ENCODE measurements at places on chromosomes 1 and 21.

DNA sequence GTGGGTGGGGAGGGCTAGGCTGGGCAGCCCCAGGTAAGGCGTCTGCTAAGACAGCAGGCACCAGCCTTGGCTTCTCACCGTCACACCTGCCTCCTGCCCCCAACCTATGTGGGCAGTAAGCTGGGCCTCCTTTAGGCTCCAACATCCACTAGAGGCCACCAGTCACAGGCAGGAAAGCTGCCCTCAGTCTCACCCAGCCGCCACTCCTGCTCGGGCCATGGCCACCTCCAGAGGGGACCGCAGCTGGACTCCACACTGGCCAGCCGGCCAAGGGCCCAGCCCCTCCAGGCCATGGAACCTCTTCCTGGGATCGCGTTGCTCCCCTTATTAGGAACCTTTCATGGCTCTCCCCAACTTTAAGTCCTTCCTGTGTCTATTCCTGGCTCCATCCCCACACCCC lies 74.5 kb downstream of the MRPL37 start:
- no peak for DNase-seq

DNA sequence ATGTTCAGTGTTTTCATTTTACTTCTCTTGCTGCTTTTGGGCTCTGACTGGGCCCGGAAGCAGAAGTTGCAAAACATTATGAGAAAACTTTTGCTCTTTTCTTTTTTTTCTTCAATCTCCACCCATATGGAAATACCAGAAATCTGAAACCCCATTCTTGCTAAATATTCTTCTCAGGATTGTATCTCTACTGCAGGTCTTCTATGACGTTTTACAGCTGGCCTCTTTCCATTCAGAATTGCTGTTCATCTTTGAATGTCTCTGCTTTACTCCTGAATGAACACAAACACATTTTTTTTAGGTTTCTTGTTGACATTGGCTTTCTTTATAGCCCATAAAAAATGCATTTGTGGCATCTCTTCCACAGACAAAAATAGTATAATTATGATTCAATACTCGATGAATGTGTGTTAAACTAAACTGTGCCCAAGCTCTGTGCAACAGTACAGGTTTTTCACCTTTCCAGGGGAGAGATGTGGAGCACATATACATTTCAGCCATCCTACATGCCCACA lies 18.8 kb downstream of the PTPRC start:
- peak; percentile 98 for DNase-seq

- no peak for DNase-seq
These were observed 30.1 kb downstream of the ITPKB start for GRCh38 chr1:226708967-226709396.

DNA sequence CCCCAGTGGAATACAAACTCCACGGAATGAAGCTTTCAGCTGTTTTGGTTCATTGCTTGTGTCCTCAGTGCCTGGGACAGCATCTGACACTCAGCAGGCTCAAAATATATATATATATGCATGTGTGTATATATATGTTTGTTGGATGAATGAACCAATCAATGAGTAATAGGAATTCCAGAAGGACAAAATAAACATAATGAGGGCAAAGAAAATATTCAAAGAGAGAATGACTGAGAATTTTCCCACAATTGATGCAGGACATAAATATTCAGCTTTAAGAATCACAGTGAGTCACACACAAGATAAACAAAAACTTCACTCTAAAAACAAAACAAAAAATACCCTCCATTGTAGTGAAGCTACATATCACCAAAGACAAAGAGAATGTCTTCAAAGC lies 64.0 kb downstream of the CHD5 start:
- DNase-seq: no peak

DNA sequence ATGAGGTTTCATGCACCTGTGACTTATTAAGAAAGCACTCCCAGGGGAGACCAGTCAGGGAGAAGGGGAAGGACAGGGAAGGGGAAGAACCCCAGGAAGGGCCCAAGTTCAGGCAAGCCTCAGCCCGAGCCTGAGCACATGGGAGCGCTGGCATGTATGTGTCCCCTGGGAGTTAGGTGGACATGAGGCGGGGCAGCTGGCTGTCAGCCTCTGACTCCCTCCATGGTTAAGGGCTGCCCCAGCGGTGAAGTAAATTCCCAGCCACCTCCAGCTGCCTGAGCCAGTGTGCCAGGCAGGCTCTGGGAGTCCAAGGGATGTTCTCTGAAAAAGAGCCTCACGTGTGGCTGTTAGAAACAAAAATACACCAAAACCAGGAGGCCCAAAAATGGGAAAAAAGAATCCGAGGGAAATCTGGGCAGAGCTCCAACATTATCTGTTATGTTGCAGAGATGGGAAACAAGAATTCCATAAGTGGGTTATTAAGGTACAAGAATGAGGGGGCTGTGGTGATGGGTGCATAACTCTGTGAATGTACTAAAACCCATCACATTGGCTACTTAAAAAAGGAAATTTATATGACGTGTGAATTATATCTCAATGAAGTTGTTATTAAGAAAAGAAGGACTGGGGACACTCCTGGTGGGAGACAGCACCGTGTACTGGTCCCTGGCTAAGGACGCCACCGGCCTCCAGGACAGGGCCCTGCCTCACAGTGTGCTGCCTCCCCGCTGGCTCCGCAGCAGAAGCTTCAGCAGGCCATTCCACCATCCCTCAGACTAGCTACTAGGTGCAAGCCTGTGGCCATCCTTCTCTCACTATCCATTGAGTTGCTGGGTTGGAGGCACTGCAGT lies 18.7 kb downstream of the DMRTB1 start:
- no peak for DNase-seq

DNA sequence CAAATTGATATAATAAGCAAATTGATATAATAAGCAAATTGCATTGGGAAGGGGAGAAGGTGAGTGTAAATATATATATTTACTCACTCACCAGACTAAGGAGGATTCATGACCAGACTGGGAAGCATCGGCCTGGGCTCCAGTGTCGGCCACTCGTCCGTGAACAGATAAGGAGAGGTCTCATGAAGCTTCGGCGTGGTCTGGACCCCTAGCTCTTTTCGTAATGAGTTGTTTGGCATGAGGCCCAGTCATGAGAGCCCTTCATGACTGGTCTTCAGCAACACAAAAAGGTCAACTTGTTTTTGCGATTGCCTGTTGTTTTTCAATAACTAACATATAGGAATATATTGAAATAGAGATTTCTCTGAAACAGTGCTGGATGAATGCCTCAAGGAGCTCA lies 222.9 kb upstream of the KCNK2 start:
- no peak for DNase-seq

DNA sequence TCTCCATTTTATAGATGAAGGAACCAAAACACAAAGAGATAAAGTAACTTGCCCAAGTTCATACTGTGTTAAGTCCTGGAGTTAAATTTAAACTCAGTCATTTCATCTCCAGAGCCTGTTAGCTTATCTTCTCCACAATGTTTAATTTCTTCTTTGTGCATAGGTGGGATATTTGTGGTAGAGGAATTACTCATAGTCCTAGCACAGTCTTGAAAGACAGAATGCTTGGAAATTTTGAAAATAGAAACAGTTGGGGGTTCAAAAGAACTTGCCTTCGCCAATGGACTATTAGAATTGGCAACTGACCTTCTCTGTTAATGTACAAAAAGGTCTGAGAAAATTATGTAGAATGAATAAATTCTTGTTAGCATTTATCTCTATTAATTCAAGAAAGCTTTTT lies 832.0 kb upstream of the PRMT6 start:
- DNase-seq: no peak

- DNase-seq: no peak
These were observed 50.2 kb downstream of the UBE4B start for GRCh38 chr1:10082785-10083479.

- DNase-seq: no peak
These were observed 730.9 kb upstream of the ADGRL2 start for GRCh38 chr1:81069856-81070255.

DNA sequence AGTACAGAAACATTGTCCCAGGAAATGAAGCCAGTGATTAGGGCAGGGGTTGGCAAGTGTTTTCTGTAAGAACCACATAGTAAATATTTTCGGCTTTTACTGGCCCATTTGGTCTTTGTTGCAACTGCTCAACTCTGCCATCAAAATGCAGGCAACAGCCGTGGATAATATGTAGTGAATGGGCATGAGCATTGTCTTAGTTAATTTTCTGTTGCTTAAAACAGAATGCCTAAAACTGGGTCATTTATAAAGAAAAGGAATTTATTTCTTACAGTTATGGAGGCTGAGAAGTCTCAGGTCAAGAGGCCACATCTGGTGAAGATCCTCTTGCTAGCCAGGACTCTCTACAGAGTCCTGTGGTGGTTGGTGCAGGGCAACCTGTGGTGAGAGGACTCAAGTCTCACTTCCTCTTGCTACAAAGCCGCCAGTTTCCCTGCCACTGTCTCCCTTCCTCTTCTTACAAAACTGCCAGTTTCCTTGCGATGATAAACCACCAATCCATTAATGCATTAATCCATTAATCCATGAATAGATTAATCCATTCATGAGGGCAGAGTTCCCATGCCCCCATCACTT lies 166.4 kb downstream of the PSMG1 start:
- peak; percentile 19 for DNase-seq

DNA sequence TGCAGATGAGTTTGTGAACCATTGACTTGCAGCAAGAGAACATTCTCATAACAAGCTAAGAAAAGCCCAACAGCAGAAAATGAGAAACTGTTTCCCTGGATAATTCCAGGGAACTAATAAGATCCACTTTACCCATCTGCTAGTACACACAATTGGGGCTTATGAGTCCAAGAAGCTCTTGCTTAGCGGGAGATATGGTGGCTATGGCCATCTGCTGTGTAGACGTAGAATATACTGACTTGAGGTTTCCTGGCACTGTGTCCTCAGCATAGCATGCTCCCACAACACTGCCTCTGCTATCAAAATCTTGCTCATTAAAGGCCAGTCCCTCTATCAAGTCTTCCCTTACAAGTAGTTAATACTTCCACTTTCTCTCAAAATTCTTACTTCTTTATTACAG lies 6.8 kb upstream of the RXRG start:
- no peak for DNase-seq

DNA sequence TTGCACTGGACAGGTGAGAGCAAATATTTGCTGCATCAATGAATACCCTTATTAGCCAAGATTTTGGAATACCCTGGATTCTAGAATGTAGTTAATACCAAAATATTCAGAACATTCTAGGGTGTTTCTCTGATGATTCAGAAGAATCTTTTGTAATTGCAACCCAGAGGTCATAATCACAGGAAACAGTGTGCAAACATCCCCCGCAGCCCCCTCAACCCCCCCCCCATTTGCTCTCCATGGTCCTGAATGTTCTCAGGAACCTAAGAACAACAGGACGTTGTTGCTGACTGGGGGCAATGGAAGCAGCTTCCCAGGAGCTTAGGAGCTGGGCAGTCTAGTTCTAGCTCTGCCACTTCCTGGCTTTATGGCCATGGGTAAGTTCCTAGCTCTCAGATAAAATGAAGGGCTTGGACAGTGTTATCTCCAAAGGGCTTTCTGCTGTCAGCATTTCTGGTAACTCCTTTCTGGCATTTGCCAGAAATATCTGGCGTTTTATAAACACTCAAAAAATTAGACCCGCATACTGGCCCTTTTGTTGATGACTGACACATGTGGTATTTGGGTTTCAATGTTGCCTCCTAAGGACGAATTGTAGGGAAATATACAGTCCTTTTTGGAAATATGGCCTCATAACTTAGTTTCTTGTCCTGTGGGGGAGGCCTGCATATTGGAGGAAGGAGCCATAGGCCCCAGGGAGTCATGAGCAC lies 178.6 kb downstream of the RRAGC start:
- DNase-seq: no peak

GRCh38 chr1:67459068-67459467 lies 28.9 kb upstream of the SERBP1 start:
- no peak for DNase-seq

DNA sequence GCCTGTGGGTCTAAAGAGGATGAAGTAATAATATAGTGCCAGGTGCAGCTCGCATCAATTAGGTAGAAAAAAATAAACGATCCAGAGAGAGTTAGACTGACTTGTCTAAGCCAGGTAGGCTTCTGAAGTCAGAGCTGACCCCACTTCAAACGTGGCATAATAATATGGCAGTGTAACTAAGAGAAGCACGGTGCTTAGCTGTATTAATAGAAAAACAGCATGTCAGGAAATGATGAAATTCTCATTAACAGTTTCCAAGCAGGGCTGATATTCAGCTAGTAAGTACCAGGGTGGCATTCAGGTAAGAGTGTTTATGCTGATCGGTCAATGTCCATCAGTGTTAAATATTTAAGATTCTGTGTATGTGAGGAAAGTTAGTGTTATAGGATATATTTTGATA lies 145.8 kb upstream of the SAMSN1 start:
- no peak for DNase-seq

GRCh38 chr1:43831851-43832250 lies 101.8 kb upstream of the ARTN start:
- no peak for DNase-seq

DNA sequence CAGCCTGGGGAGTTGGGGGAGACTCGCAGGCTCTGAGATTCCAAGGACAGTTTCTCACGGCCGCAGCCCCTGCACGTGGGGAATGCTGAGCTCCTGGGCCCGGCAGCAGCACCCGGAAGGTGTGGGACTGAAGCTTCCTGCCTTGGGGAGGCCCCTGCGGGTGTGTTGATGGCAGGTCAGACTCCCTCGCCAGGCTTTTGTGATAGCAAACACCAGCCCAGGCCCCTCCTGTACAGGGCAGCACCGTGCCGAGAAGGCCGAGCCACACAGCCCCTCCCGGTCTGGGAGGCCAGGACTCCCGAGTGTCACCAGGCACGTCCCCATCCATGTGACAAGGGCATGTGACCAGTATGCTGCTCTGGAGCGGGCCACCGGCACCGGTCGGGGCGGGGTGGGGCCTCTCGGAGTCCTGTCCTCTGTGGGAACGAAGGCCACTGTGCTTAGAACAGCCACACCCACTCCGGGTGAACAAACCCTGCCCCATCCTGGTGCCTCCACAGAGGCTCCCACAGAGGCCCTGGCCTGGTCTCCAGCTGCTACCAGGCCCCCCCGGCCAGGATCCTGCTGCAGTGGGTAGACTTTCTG lies 31.1 kb upstream of the ARHGEF16 start:
- DNase-seq: no peak

GRCh38 chr1:198107091-198107501 lies 49.7 kb upstream of the NEK7 start:
- DNase-seq: no peak

GRCh38 chr1:110190282-110190929 lies 19.7 kb upstream of the KCNC4 start:
- DNase-seq: no peak

GRCh38 chr1:205774198-205775014 lies 876 bp downstream of the RAB29 start:
- no peak for DNase-seq

DNA sequence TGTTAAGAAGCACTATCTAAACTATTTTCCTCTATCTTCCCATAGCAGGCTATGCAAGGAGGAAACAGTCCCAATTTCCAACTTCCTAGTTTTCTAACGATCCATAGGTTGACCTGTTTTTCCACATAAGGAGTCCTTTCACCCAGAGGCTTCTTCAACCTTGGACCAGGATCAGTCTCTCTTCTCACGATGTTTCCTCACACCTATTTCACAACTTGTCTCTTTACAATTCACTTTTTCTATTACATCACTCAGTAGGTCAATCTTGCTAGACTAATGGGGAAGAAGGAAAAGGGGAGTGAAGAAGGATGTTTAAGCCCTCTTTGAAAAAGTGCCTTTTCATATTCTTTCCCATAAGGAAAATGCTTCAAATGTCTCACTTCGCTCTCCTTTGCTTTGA lies 15.9 kb downstream of the PALMD start:
- no peak for DNase-seq

- no peak for DNase-seq
These were observed 643 bp downstream of the CFAP298 start for GRCh38 chr21:32611471-32611997.
